ENCODE measurements at places on chromosomes 5 and 9.

DNA sequence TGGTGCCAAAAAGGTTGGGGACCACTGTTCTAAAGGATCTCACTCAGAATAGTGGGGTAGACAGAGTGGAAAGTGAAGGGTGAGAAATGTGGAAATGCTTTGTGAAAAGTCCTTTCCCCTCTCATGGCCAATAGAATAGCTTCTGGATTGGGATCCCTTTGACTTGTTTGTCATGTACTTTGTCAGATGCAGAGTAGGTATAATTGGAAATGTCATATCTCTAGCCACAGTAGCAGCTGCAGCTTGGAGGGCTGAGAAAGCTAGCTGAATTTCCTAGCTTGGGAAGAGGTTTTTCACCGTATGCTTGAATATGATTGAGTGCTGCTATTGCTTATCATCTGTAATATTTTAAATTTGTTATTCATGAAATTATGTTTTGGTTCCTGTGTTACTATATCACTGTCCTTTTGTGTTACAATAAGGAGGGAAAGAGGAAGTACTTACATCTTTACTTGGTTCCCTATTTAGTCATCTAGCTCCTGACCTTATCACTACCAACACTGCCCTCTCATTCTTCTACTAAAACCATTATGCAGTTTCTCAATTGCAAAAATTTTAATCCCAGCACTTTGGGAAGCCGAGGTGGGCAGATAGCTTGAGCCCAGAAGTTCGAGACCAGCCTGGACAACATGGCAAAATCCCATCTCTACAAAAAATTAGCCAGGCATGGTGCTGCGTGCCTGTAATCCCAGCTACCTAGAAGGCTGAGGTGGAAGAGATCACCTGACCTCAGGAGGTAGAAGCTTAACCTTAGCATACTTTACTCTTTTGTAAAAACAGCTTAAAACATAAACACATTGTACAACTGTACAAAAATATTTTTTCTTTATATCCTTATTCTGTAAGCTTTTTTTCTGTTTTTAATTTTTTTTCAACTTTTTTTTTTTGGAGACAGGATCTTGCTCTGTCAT is 12.4 kb downstream of the SLC30A5 start:
- DNase-seq = no peak

DNA sequence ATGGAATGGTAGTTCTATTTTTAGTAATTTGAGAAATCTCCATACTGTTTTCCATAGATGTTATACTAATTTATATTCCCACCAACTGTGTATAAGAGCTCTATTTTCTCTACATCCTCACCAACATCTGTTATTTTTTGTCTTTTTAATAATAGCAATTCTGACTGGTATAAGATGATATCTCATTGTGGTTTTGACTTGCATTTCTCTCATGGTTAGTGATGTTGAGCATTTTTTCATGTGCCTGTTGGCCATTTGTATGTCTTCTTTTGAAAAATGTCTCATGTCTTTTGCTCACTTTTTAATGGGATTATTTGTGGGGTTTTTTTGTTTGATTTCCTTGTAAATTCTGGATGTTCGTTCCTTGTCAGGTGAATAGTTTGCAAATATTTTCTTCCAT is 154.4 kb downstream of the ZSWIM6 start:
- DNase-seq = no peak

- DNase-seq = no peak
Observed at GRCh38 chr9:91101611-91102168, 260.0 kb downstream of the AUH start.

- no peak for DNase-seq
Observed at GRCh38 chr5:55907927-55908326, 56.8 kb downstream of the IL31RA start.

- peak; percentile 50 for DNase-seq
Observed at GRCh38 chr5:126884269-126884819, 107.4 kb downstream of the LMNB1 start.

- DNase-seq = no peak
Observed at GRCh38 chr5:160233215-160233614, 3.9 kb downstream of the FABP6 start.

GRCh38 chr5:11214864-11215644 is 454.0 kb upstream of the DAP start:
- DNase-seq = no peak

DNA sequence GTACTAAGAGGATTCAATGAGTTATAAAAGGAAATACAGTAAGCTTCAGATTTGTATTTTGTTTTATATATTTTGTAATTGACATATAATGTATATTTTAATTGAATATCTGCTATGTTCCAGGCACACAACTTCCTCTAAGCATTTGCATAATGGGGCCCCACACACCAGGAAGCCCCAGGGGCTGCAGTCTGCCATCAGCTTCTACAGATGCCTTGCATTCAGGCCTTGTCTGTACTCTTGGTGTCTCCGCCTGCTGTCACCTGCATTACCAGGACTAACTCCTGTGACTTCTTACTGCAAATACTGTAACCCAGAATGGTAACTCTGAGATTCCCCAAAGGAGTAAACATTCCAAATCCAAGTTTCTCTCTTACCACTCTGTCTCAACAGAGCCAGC is 20.6 kb downstream of the ARL15 start:
- no peak for DNase-seq

GRCh38 chr5:100779669-100780375 is 123.3 kb downstream of the ST8SIA4 start:
- no peak for DNase-seq

DNA sequence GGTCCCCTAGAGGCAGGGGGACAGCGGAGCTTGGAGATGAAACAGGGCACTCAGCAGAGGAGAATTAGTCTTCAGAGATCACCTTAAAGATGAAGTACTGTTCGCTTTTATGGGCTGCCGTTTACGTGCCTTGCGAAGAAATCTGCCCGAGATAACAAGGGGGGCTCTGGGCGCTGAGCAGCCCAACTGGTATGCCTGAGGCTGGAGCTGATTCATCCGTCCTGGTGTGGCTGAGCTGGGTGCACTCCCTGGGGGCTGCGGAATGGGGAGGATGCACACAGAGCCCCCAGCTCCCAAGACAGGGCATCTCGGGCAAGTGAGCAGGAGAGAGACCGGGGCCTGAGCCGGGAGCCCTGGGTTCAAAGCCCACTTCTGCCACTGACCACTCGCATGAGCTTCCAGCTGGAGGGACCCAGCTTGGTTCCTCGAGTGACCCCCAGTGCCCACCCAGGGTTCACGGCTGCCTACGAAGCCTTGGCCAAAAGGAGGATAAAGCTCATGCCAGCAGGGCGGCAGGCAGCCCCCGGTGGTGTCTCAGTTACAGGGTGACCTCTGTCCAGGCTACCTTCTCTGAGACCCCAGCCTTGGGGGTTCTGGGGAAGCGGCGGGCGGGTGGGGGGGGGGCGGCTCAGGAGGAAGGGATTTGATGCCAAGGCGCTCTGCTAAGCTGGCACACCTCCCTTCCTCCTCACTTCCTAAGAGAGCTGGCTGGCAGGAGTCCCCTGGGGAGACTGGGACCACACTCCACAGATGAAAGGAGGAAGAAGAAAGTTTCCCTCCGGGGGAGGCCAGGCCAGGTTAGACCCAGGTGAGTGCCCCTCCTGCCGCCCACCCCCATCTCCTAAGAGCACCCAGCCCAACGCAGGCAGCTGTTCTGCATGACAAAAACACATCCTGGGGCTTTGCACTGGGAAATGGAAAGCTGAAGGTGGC is 5.7 kb downstream of the FIBCD1 start:
- DNase-seq = no peak

GRCh38 chr5:53893626-53894025 is 333.2 kb downstream of the NDUFS4 start:
- DNase-seq = no peak

DNA sequence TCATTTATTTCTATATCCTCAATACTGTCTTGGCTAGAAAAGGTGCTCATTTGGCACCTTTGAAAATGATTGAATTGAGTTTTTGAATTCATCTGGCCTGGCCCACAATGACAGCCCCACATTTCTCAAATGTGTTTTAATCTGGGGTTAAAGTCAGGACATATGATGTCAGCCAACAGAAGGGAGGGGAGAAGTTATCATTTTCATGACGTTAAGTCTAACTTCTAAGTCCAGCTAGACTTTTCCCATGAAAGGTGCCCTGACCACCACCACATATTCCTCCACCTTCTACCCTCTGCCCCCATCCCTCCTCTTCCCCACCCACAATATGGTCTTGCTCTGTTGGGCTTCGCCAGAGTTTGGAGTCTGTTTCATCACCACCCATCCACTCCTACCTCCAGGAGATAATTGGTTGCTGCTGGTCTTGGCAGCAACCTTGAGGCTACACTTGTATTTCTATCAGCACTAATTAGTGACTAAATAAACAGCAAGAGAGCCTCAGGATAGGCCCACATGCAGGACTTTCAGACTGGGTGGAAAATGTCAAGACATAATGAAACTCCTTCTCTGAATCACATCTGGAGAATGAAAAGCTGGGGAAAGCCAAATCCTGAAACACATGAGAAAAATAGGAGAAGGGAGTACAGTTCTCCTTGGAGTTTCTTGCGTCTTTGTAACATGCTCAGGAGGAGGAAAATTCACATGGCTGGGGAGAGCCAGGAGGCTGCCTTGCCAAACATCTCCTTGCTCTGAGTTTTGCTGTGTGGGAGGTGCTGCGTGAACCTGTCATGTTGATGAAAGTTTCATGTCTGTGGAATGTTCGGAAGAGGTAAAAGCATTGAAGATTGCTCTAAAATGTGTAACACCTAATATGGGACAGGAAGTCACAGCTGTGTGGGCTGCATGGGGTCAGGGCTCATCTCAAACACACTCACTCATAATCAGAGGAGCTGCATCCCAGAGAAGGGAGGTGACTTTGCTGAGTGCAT is 544.7 kb upstream of the KLF4 start:
- DNase-seq = no peak

DNA sequence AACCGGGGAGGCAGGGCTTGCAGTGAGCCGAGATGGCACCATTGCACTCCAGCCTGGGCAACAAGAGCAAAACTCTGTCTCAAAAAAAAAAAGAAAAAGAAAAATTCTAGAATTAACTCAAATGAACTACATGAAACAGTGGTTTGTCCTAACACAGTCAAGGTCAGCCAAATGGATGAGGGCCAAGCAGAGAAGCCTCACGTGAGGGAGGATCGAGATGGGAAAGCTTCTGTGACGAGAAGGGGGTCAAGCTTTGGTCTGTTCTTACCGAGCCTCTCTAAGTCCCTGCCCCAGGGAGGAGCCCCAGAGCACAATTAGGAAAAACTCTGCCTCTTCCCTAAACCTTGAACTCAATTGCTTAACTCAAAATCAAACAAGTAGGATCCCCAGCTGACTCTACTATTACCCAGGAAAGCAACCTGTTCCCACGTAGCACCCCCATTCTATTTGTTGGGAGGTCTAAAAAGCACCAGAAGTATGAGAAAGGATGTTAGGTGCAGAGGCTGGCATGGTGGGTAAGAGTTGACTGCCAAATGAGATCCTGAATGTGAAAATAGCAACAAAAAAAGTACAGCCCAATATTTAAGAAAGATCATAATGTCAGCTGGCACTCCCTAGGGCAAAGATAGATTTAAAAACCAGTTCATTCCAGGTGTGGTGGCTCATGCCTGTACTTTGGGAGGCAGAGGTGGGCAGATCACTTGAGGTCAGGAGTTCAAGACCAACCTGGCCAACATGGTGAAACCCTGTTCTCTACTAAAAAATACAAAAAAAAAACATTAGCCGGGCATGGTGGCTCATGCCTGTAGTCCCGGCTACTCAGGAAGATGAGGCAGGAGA is 7.2 kb downstream of the ALDH7A1 start:
- no peak for DNase-seq

DNA sequence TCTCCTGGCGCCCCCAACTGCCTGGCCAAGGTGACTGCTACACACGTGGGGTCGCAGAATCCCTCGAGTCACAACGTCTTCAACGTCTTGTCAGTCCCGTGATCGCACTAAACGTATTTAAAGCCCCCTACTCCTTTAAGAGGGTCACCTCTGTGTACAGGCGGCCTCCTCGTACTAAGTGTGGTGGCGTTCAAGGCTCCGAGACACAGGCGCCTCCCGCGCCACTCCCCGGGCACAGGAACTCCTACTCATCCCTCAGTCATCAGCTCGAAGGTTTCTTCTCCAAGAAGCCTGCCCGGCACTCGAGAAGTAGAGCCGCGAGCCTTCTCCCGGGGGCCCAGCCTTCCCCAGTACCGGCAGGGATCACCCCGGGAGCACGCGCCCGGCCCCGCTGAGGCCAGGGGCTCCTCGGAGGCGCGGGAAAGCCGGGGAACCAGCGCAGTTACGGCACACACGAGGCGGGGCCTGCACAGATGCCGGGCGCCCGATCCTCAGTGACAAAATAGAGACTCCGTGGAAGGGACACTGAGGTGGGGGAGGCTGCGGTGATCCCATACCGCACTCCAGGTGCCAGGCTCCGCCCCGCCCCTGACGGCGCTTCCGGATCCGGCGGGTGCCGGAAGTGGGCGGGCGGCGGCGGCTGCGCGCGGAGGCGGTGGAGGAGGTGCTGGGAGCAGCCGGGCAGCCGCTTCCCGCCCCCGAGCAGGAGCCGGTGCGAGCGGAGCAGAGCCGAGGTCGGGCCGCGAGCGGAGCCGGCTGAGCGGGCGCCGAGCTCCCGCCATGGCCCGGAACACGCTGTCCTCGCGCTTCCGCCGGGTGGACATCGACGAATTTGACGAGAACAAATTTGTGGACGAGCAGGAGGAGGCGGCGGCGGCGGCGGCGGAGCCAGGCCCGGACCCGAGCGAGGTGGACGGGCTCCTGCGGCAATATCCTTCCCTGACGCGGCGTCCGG is 6.9 kb downstream of the ARPC5L start:
- peak; percentile 72 for DNase-seq

- DNase-seq = peak; percentile 19
Observed at GRCh38 chr5:91641730-91642350, 258.7 kb upstream of the ARRDC3 start.

GRCh38 chr5:132354381-132355139 is 14.9 kb upstream of the SLC22A5 start:
- no peak for DNase-seq

DNA sequence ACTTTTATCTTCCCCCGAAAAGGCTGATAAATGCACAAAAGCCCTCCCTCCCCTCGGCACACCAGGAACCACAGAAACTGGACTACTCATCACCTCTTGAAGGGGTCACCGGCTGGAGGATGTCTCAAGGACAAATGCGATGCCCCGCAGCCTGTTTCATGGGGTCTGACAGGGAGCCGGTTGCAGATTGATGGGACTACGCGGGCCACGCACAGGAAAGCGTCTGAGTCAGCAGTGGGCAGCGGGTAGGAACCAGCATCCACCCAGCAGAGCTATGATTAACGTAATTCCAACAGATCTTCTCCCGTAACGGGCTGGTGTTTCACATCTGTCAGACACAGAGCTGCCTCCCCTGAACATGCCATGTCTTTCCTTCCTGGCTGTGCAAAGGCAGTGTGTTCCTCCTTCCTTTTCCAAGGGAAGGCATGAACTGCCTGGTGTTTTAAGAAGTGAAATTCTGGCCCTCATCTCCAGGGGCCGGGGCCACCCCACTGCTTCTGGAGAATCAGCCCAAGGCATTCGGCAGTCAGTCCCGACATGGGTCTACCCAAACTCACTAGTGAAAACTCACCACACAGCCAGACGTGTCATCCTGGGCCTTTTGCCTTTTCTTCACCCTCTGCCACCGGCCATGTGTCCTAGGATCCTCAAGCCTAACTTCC is 144.4 kb upstream of the PHYKPL start:
- no peak for DNase-seq

All from H4 (cell line).